ENCODE measurements at places on chromosomes 3 and 15. TPM values are rescaled to one million over a fixed set of nuclear protein-coding genes. Genes with fewer than 3 reads are reported as not detected.
A peak's percentile ranks its signal among the peaks of the same experiment; 100 is the strongest.

DNA sequence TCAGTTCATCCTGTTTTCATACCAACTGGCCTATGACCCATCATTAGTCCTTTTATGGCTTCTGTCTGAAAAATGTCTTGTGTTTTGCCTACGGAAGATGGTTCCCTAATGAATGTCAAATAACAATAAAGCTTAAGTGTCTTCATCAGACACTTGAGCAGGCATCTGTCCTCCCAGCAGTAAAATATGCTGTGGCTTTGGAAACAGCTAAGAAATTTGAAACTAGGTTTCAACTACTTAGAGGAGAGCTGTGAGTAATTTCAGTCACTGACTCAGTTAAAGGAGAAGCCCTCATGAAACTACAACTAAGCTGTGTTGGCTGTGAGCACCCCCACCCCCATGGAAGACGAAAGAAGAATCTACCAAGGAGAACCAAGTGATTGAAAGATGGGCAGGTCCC is 409.4 kb upstream of the PPP2R3A start:
- DNase-seq = no peak

GRCh38 chr3:65497846-65498245 is 540.9 kb downstream of the MAGI1 start:
- DNase-seq = no peak

DNA sequence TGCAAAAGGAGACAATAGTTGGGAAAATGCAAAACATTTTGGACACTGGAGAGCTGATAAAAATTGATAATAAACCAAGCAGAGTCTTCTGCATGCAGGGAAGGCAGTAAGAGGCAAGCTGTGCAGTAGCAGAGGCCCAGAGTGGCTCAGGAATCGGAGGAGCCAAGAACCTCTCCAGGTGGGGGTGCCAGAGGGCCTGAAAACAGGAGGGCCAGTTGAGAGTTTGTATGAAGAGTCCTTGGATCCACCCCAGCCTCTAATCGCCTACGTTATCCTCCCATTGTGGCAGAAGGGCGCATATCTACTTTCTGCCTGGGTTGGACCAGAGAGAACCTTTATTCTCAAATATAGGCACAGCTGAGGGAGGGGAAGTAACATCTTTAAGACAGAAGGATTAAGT is 48.9 kb upstream of the RBP1 start:
- no peak for DNase-seq

- DNase-seq = no peak
Measured at GRCh38 chr3:45929042-45929679, 14.1 kb upstream of the CXCR6 start.

DNA sequence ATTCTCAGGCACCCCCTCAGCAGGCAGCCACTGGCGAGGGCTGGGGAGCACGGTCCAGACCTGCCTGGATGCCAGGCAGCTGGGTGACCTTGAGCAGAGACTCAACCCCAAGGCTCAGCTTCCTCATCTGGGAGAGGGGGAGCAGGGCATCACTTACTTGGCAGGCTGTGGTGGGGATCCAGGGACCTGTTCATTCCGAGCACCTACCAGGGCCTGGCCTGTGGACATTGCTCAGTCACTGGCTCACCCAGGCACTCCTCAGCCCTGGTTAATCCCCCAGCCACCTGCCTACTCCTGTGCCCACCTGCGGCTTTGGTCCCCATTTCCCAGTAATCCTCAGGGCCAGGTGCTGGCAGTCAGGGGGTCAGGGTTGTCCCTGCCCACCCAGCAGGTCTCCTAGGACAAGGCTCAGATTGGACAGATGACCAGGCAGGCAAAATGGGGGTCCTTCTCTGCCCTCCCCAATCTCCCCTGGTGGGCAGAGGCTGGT is 9.3 kb upstream of the RPL29 start:
- no peak for DNase-seq

- DNase-seq = no peak
Measured at GRCh38 chr15:63362885-63363284, 18.8 kb downstream of the CA12 start.

DNA sequence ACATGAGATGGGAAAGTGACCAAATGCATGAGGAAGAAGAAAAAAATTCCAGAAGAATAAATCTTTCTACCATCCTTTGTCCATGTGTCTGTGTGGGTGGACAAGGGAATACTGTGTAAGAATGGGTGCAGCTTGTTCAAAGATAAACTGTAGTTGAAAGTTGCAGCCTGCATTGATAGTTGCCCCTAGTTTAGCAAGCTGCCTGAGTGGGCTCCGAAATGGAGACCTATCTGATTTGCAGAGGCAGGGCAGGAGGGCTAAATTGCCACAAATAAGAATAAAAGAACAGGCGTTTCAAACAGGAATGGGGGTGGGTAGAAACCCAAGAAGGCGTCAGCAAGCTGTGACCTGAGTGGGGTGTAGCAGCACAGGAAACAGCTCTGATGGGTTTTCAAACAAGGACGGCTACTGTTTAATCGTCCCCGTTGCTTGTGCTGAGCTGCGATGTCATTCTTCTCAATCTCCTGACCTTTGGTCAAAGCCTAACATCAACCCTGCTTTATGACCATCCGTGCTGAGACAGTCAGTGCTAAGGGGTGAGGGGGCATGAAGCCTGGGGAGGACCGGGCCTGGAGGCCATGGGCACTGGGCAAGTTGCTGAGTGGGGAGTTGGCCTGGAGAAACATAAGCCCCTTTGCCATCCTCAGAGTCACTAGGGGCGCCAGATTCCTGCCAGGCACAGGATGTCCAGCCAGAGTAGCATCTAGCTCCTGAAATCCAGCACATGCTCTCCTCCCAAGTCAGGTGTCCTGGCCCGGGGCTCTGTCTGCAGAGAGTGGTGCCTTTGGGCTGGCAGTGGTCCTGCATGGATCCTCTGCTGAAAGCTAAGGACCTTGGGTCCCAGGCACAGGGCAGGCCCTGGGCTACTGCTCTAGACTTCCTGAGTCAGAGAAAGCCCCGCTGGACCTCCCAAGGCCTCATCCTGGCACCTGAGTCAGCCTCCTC is 19.2 kb upstream of the C15orf39 start:
- no peak for DNase-seq

DNA sequence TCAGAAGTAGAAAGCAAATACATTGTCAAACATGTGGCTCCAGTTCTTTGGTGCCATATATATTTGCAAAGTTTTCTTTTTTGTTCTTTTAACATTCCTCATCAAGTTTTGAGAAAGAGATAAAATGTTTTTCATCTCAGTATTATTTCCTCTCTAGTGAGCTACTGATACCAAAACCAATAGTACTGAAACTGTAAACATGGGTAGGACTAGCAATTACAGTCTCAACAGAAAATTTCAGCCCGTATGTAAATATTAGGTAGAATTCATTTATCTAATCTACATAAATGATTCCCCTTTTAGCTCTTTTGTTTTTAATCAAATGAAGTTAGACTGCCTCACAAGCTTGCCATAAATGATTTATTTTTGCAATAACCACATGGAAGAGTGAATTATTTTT is 21.4 kb downstream of the SECISBP2L start:
- DNase-seq = no peak

GRCh38 chr15:101712078-101712477 is 12.2 kb downstream of the TARS3 start:
- DNase-seq = no peak

- no peak for DNase-seq
Measured at GRCh38 chr15:74857082-74857655, 14.2 kb upstream of the ULK3 start.

- DNase-seq = no peak
Measured at GRCh38 chr3:183437061-183437460, 8.6 kb upstream of the MCF2L2 start.

GRCh38 chr15:59688423-59688781 is 718 bp downstream of the BNIP2 start:
- no peak for DNase-seq

GRCh38 chr3:152359385-152360248 is 90.9 kb downstream of the MBNL1 start:
- no peak for DNase-seq

DNA sequence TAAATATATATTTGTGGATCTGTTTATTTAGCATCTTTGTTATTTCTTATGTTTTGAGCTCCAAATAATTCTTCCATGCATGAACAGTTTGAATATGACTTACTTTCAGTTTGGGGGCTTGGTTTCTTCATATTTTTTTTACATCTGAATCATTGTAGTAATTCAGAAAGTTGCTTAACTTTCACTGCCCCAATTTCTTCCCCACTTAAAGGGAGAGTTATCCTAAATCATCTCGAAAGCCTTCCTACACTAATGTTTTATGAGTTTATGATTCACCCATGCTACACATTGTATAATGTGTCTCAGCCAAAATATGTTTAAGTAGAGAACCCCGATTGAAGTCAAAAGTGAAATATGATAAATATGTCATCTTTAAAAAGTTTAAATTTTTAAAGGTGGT is 47.8 kb downstream of the SPRED1 start:
- DNase-seq = no peak

- DNase-seq = no peak
Measured at GRCh38 chr3:6182476-6182875, 678.4 kb upstream of the GRM7 start.

DNA sequence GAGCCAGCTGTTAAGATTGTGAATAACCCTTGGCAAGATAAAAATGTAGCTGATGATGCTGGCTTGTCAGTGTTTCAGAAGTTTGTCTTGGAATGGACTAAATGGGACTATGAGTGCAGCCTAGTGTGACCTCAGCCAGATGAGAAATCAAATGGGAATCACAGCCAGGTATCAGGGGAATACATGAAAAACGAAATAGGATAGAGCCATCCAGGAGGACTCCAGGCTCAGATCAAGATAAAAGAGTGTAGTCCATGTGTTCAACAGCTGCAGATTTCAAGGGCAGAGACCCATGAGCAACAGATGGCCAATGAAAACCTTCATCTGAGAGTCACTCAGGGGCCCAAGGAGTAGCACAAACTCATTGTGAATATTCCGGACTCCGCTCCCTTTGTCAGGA is 1080.9 kb upstream of the CADM2 start:
- no peak for DNase-seq

DNA sequence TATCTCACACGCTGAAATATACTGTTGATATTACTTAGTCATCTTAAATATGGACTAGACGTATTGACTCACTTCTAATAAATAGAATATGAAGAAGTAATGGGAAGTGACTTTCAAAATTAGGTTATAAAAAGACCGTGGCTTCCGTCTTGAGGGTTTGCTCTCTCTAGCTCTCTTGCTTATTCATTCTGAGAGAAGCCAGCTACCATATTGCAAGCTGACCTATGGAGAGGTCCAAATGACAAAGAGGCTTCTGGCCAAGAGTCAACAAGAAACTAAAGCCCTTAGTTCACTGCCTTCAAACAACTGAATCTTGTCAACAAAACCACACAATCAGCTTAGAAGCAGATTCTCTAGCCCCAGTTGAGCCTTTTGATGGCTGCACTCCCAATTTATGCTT is 46.1 kb downstream of the SLC9C1 start:
- DNase-seq = no peak

DNA sequence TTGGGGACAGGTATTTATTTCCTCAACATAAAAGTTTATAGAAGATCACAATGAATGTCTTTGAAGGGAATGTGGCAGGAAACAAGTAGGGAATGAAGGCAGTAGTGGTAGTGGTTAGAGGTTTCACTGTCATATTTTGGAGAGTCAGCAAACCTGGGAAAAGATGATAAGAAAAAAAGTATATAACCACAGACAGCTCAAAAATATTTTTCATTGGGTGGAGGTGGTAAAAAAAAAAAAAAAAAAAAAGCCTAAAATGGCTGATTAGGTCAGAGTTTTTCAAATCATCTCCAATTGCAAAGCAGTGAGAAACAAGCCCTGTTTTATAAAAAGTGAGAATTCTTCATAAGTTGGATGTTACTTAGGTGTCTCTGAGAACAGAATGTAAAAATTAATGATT is 400.0 kb downstream of the LSAMP start:
- DNase-seq = no peak

- no peak for DNase-seq
Measured at GRCh38 chr3:79211586-79212359, 556.0 kb downstream of the ROBO1 start.

DNA sequence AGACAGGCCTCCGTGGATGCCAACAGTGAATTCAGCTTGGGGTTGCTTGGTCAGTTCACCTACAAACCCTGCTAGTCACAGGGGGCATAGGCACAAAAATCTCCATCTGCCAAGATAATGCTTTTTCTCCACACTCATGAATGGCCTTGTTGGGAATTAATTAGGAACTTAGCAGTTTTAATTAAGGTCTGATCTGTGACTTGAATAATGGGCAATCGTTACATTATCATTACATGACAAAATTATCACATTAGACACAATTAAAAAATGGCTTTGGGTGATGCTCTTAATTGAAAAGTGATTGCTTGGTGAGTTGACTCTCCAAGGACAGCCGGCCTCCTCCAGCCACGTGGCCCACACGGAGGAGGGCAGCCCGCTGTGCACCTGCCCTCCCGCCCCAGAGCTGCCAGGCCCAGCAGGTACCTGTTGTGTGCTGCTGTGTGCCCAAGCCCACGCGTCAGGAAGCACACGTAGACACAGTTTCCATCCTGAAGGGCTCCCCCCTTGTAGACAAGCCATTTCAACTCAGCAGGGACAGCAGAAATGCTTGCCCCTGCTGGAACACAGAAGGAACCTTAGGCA is 274.2 kb downstream of the OCA2 start:
- DNase-seq = no peak

DNA sequence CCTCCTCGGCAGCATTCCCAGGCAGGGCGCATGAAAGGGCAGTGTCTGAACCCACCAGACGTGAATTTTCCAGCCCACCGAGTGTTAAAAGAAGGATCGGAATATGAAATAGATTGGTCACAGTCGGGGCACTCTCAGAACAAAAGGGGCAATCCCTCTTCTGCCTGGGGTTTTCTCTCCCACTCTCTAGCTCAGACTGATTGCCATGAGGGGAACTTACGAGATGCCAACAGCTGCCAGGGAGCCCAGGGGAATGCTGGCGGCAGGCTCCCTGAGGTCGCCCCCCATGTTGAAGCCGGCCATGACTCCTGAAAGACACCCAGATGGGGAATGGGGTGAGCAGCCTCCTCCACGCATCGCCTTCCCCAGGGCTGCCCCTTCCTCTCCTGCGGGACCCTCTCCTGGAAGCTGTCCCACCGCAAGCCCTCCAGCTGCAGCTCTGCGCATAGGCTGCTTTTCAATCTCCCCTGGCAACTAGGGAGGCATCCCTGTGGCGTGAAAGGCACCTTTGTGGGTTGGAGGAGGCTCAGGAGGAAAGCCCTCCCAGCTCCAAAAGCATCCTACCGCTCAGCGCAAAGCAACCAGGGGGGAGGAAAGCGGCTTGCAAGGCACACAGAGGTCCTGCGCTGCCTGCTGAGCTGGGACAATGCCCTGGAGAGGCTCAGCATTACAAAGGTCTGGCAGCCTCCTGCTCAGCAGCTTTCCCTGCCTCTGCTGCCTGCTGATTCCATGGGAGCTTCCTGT is 64.8 kb upstream of the HEG1 start:
- DNase-seq = peak; percentile 64

GRCh38 chr15:86855307-86856291 is 775.9 kb downstream of the AGBL1 start:
- DNase-seq = no peak

GRCh38 chr3:155517903-155518302 is 224.4 kb upstream of the STRIT1 start:
- no peak for DNase-seq

NGRN gene
- total RNA-seq = 63.8 TPM

STAC gene
- total RNA-seq = 0.45 TPM

PPM1L gene
- 31.5 TPM for total RNA-seq

IL16 gene
- 8.2 TPM for total RNA-seq

HES1 gene
- 130 TPM for total RNA-seq

GATM gene
- total RNA-seq = 195 TPM
